GM12892 (cell line): ENCODE measurements at places on chromosomes 1 and 21.

DNA sequence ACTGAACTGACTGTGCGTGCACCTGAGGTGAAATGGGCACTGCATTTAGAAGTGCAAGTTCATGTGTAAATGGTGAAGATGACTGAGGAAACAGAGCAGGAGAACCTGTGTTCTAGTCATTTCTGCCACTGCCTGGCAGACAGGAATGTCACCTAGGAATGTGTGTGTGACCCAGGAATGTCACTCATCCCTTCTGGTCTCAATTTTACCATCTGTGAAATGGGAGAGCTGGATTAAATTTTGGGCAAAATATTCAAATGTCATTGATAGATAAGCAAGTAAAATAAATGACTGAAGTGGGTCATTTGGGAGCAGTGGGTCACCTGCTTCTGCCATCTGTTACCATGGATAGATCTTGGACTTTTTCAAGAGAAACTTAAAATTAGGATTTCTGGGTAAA, 42.2 kb downstream of the SLC35F3 start:
- no peak for DNase-seq

DNA sequence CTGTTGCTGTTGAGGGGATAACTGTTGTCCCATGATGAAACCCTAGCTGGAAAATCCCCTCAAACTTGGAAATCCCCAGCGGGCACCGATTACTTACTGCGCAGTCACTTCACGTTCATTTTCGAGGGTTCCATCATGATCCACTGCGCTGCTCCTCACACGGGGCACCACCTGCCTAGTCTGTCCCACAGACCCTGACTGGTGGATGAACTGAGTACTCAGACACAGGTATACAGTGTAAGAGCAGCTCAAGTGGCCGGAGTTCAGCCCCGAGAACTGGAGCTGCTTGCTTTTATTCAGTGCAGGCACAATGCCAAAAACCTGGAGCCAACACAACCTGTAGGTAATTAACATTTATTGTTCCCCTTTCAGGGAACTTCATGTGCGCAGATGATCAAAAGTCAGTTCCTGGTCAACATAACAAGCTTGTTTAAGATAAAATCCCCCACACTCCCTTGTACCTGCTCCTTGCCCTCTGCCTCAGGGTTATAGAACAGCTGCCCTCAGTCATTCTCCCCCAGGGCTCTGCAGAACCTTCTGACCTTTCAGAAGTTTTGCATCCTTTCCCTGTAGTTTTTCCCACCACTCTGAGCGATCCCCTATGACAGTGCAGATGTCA, 46.5 kb upstream of the PRELP start:
- DNase-seq: no peak

DNA sequence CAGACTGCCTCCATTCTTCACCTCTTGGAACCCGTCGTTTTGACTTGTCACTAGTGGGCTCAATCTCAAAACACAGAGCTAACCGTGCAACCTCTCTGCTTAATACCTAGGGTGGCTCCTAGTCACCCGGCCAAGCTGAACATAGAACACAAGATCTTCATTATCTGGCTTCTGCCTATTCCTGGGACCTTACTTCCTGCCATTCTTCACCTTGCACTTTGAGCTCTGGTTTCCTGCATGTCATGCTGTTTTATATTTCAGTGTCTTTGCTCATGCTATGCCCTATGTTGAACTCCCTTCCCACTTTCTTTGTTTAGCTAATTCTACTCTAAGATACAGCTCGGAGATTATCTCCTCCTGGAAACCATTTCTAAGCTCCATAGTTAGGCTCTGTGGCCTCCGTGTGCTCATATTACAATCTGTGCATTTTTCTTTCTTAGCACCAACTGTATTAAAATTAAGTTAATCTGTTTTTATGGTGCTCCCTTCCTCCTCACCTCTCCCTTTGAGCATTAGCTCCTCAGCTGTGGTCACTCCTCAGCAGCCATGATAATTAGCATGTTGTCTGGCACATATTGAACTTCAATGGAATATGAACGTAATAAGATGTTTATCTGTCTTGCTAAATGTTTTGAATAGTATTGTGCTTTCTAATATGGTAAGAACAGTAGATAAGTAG, 13.1 kb downstream of the GPSM2 start:
- no peak for DNase-seq

GRCh38 chr1:219206350-219206749, 32.7 kb downstream of the LYPLAL1 start:
- no peak for DNase-seq

GRCh38 chr21:20030390-20030789, 967.8 kb upstream of the NCAM2 start:
- no peak for DNase-seq

DNA sequence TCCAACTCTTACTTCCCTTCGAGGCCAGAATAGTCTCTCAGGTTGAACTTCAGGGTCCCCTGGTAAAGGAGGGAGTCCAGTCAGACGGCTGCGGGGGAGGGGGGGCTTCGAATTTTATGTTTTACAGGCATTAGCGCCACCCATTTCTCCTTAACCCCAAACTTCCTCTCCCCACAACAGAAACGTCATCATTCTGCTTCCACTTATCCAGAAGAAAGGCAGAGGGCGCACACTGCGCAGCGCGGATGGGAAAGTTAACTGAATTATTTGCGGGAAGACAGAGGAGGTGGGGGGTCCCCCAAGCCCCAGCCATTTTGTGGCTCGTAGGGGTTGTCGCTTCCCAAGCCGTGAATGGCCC, 529 bp upstream of the PRMT2 start:
- no peak for DNase-seq

GRCh38 chr1:226662642-226663326, 76.3 kb downstream of the ITPKB start:
- peak; percentile 79 for DNase-seq

- no peak for DNase-seq
Observed at GRCh38 chr1:114349891-114350605, 161.0 kb downstream of the TRIM33 start.

- DNase-seq: no peak
Observed at GRCh38 chr1:31943546-31944184, 5.5 kb upstream of the PTP4A2 start.

GRCh38 chr1:24970926-24971875, 41.1 kb upstream of the RUNX3 start:
- DNase-seq: no peak

DNA sequence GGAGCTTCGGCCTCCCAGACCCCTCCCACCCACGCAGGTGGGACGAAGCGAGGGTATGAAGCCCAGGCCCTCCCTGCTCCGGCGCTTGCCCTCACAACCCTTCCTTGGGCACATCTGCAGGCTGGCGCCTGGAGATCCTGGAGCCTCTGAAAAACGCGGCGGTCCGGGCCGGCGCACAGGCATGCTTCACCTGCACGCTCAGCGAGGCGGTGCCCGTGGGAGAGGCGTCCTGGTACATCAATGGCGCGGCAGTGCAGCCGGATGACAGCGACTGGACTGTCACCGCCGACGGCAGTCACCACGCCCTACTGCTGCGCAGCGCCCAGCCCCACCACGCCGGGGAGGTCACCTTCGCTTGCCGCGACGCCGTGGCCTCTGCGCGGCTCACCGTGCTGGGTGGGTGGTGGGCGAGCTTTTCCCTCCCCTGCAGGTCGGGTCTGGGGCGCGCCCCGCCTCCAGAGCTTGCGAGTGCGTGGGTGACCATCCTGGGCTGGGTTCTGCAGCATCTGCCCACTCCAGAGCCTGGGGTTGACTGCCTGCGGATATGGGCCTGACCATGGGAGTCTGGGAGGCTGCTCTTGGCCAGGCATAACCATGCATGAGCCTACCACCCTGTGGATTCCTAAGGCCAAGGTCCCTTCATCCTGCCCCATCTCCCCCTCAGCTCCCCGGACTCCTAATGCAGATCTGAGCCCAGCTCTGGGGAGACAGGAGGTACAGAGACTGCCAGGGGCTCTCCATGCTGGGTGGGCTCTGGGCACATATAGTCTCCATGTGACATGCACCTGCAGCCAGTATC, 89.8 kb downstream of the TRIM11 start:
- no peak for DNase-seq

GRCh38 chr1:18798946-18799345, 60.5 kb downstream of the TAS1R2 start:
- DNase-seq: no peak

GRCh38 chr21:42195378-42196031, 23.4 kb upstream of the ABCG1 start:
- no peak for DNase-seq

- DNase-seq: no peak
Observed at GRCh38 chr1:119163396-119163795, 22.9 kb upstream of the WARS2 start.

DNA sequence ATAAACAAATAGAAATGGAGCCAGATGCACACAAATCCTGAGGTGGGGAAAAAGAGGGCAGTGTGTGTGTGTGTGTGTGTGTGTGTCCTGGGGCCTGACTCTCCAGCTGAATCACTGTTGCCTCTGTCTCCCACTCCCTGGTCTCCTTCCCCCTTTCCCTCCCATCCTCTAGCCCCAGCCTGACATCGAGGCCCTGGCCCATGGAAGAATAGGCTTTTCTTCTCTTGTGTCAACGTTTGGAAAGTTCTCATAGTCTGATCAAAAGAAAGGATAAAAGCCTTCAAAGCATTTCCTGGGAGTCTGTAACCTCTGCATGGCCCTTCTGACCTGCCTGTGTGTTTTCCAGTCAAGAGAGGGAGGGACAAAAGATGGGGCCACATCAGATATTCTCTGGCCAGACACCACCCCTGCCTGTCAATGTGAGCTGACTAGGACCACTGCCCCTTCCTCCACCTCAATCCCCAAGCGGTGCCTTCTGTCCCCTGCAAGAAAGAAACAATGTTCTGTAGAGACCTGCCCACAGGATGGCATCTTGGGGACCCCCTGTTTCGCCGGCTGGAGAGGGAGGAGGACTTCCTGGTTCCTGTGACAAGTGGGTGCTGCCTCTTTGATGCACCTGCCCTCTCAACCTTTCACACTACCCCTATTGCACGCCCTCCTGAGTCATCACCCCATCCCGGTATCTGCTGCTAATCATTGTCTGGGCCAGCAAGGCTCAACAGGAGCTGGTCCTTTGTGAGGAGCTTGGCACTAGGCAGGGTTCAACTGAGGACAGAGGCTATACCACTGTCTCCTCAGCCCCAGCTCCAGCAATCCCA, 16.2 kb downstream of the KCNJ10 start:
- DNase-seq: no peak

DNA sequence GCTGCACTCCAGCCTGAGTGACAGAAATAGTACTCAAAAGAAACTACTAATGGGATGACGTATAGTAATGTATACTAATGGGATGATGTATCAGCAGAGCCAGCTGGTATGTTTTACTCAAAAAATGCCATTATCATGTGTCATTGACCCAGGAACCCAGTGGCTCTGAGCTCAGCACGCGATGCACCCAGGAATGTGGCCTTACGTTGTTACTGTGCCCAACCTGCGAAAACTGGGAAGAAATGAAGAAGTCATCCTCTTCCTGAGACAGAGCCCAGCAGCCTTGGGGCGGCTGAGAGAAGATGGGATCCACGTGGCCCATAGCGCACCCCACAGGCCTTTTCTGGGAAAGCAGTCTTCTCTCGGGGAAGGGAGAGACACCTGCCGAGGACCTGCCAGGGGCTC, 8.8 kb downstream of the UBE2J2 start:
- DNase-seq: no peak

- DNase-seq: no peak
Observed at GRCh38 chr1:24861821-24862727, 68.0 kb downstream of the RUNX3 start.

DNA sequence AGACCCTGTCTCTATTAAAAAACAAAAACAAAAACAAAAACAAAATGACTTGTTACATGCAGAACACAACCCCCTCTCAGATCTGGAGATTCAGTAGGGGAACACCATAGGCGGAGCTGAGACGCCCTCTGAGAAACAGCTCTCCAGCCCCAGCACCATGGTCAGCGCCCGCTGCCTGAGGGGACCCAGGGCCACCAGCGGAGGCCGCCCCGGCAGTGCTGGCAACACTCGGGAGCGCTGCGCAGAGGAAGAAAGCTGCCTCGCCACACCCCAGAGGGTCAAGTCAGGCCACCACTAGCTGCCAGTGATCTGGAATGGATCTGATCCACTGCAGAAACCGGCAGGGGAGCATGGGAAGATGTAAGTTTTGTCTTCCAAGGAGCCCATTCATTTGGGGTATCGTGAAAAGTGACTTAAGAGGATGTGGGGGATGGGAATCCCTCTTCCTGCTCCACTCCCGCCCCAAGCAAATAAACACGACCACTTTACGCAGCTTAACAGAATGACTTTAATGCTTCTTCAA, 3.1 kb downstream of the ACTA1 start:
- no peak for DNase-seq

DNA sequence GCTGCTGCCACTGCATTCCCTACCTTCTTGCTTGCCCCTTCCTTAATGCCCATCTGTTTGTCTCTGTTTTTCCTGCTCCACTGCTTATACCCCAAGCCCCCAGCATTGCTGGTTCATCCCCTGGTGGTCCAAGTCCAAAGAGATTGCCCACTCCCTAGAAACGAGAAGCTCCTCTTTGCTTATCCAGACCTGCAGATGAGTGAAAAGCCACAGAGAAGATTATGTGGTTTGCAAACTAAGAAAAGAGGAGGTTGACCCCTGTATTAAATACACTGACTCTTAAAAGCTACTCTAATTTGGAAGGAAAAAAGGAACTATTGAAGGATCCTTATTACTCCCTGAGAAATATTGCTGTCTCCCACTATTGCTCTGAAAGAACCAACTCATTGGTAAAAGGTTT, 146.8 kb upstream of the RAB4A start:
- DNase-seq: no peak

DNA sequence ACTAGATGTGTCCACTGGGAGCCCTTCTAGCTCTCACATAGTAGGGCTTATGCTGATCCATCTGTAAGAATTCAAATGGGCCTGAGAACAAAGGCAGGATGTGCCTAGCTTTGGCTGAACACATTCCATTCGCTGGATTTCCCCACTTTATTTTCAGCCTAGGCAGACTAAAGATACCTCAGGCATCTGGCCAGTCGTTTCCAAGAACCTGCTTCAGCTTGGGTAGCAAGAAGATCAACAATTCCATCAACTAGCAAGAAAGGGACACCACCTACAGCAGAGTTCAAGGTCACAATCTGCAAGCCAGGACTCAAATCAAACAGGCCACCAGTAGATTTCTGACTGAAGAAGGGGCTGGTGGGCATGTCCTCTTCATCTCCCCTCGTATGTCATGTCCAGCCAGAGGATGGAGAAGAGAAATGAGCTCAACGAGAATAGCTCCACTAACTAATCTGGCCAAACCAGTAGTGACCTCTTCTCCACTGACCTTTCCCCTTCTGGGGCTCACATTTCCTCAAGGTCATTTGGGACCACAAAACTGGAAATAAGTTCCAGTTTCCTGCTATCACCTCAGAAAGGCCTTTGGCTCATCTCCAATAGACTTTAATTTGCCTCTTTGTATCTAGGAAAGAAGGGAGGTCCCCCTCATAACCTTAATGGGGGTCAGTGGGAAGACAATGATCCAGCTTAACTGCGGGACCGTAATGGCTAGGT, 14.2 kb downstream of the TXNIP start:
- DNase-seq: no peak

DNA sequence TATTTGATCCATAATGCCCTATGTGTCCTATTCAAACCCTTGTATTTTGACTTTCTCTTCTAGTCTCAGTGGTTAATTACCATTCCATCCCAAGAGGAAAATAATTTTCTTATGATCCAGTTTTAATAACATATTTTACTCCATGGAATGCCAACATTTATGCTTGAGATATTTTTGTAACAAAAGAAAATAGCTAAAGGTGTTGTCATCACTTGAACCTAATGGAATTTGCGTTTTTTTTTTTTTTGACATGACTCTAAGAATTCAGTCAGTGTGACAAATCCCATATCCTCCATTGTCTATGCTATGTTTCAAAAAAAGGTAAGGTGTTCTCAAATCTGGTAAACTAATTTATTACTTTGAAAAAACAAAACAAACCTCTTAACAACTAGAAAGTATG, 324.1 kb upstream of the ADAMTS5 start:
- no peak for DNase-seq

GRCh38 chr1:53410100-53410541, 49.1 kb upstream of the DMRTB1 start:
- no peak for DNase-seq
